SK-N-SH (cell line): ENCODE measurements at places on chromosomes 6 and 20. TPM values are rescaled to one million over a fixed set of nuclear protein-coding genes. Genes with fewer than 3 reads are reported as not detected.

The RFX6 gene
- polyA plus RNA-seq = not detected in 2 replicates

The MYO6 gene
- 6.2 and 7.7 TPM in 2 replicates for polyA plus RNA-seq

The ZC2HC1B gene
- polyA plus RNA-seq = not detected in 2 replicates

The DAAM2 gene
- polyA plus RNA-seq = 0.20 and 0.23 TPM in 2 replicates

The MAS1 gene
- not detected in 2 replicates for polyA plus RNA-seq

The HMGCLL1 gene
- 0.05 TPM in 1 of 2 replicates, not detected in the other for polyA plus RNA-seq

The DLL1 gene
- 0.08 and 0.25 TPM in 2 replicates for polyA plus RNA-seq

The IYD gene
- not detected in 2 replicates for polyA plus RNA-seq

The PAX1 gene
- not detected in 2 replicates for polyA plus RNA-seq

The RGS17 gene
- polyA plus RNA-seq = 1.3 and 1.4 TPM in 2 replicates

The TMC2 gene
- not detected in 2 replicates for polyA plus RNA-seq

The CDH4 gene
- not detected in 2 replicates for polyA plus RNA-seq

The HSPA1L gene
- polyA plus RNA-seq = 0.69 and 0.83 TPM in 2 replicates

The KHDRBS2 gene
- polyA plus RNA-seq = not detected in 2 replicates

The E2F3 gene
- polyA plus RNA-seq = 12.7 and 14.4 TPM in 2 replicates

The FRS3 gene
- 7.5 and 8.6 TPM in 2 replicates for polyA plus RNA-seq

The TDRD6 gene
- polyA plus RNA-seq = not detected in 2 replicates

The NKAIN2 gene
- not detected in 2 replicates for polyA plus RNA-seq
